ENCODE measurements at places on chromosomes 11 and 22.
A peak's percentile ranks its signal among the peaks of the same experiment; 100 is the strongest.

DNA sequence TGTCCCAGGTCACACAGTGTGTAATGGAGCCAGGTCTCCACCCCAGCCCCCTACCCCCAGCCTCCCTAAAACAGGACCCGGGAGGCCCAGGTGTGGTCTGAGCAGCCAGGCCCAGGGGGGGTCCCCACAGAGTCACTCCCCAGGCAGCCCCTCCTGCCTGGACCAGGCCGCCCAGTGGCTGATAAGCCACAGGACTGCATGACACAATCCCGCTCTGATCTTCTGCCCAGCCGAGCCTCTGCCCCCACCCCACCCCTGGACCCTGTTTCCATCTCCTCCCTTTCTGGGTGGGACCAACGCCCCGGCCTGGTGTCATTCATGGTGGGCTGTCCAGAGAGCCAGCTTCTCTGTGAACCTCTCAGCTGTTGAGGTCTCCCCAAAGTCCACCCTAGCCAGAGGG, 7.8 kb upstream of the LIF start:
- DNase-seq: no peak

- DNase-seq: no peak
These were observed 1375.6 kb upstream of the TENM4 start for GRCh38 chr11:80816454-80816847.

GRCh38 chr11:74534216-74534945, 40.9 kb upstream of the LIPT2 start:
- DNase-seq: no peak

DNA sequence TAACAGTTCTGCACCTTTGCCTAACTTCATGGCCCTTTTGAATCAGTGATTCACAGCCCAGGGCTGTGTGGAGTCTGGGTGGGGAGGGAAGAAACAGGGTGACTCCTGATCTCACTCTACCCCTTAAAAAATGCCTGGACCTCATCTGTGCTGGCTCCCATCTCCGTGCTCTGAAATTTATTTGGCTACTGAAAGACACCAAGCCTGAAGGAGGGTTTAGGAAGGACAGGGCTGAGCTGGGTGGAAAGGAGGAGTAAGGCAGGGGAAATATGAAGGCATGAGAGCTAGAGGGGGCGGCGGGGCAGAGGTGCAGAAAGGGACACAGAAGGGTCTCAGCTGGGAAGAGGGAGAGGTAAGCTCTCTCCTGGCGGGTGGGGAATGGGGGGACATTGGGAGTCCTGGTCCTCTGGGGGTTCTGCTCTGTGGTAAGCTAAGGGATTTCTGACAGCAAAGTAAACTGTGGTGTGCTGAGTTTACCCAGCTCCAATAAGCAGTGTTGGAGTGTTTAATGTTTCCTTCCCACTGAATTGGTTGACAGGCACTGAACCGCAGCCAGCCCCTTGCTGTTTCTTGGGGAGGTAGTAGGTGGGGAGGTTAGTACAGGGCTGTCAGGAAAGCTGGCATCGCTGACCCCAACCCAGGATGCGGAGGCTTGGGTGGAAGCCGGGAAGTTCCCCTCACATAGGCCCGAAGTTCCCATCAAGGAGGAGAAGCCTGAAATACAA, 71.1 kb downstream of the RPUSD4 start:
- no peak for DNase-seq

DNA sequence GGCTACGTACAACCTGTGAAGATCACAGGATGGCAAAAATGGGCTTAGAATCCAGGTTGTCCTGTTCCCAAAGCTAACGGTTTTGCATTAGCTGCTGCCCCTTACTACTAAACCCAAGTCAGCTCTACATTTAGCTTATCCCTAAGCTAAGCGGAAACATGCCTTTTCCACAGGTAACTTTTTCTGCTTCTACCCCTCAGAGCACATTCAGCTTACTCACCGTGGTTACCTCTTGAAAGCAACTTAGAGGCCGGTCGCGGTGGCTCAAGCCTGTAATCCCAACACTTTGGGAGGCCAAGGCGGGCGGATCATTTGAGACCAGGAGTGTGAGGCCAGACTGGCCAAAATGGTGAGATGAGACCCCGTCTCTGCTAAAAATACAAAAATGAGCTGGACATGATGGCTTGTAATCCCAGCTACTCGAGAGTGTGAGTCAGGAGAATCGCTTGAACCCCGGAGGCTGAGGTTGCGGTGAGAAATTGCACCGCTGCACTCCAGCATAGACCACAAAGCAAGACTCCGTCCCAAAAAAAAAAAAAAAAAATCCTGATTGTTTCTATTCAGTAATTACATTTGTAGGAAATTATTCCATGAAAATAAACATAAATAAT, 790 bp upstream of the TMEM41B start:
- DNase-seq: no peak

GRCh38 chr11:128324051-128324481, 263.3 kb downstream of the ETS1 start:
- DNase-seq: no peak

DNA sequence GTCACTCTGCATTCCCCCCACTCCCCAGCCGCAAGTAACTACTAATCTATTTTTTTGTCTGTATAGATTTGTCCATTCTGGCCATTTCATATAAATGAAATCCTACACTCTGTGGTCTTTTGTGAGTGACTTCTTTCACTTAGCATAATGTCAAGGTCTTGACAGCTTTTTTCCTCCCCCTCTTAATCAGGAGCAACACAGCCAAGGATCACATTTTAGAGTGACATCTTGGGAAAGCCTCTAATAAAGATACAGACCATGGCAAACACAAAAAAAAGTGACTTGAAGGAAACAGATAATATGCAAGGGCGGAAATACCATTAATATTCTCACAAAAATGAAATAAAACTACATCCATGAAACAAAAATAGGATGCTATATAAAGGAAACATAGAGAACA, 43.9 kb downstream of the RAB30 start:
- no peak for DNase-seq

- DNase-seq: no peak
These were observed 32.4 kb downstream of the KCNQ1 start for GRCh38 chr11:2477254-2477653.

- no peak for DNase-seq
These were observed 676.8 kb downstream of the OPCML start for GRCh38 chr11:132855516-132855915.

GRCh38 chr11:108854346-108854745, 189.5 kb downstream of the DDX10 start:
- DNase-seq: no peak

- DNase-seq: no peak
These were observed 87.2 kb upstream of the GRIK4 start for GRCh38 chr11:120424185-120424969.

- DNase-seq: no peak
These were observed 1.7 kb downstream of the QSER1 start for GRCh38 chr11:32894149-32894827.

GRCh38 chr11:86695373-86695772, 23.0 kb upstream of the ME3 start:
- DNase-seq: no peak

GRCh38 chr11:30423886-30424285, 101.0 kb downstream of the ARL14EP start:
- DNase-seq: no peak

- DNase-seq: no peak
These were observed 7.4 kb downstream of the ZDHHC5 start for GRCh38 chr11:57675176-57675941.

DNA sequence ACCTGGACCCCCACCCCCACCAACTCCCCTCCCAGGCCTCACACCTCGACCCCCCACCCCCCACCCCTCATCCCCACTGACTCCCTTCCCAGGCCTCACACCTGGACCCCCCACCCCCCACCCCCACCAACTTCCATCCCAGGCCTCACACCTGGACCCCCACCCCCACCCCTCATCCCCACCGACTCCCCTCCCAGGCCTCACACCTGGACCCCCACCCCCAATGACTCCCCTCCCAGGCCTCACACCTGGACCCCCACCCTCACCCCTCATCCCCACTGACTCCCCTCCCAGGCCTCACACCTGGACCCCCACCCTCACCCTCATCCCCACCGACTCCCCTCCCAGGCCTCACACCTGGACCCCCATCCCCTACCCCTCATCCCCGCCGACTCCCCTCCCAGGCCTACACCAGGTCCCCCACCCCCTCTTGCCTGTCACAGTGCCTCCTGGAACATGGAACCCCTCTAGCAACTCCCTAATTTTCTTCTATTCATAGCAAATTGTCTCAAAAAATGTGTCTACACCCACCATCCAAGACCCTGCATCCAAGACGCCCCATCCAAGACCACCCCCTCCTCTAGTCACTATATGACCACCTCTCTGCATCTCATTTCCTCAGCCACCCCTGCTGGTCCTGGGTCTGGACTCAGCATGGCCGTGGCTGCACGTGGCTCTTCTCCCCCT, 36.9 kb upstream of the BRSK2 start:
- no peak for DNase-seq

- DNase-seq: peak; percentile 48
These were observed 24.8 kb upstream of the TTC12 start for GRCh38 chr11:113289431-113290187.

DNA sequence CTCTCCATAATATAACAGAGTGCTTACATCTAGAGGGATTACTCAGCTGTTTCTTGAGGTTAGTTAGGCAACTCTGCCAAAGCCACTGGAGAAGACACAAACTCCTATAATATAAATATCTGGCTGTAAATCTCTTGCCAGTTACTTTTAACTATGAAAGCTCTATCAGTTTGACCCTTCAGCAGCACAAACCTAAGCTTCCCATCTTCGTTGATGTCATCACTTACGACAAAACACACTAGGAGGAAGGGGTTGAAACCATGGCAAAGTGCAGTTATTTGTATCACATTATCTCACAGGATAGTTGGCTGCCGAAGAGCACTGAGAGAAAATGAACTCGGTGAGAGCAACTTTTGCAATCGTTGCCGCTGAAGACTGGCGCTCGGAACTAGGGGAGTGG, 922.1 kb downstream of the OPCML start:
- no peak for DNase-seq

DNA sequence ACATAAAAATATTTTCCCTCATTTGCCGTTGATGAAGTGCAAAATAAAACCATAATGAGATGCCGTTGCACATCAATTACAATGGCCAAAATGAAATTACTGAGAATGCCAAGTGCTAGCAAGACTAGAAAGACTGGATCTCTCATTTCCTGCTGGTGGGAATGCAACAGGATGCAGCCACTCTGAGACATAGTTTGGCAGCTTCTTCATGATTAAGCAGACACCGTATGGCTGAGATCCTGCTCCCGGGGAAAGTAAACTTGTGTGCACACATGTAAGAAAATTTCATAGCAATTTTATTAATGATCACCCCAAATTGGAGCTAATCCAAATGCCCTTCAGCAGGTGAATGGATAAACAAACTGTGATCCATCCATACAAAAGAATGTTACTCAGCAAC, 1013.2 kb downstream of the TBC1D22A start:
- DNase-seq: no peak

- no peak for DNase-seq
These were observed 7.3 kb downstream of the APOBEC3B start for GRCh38 chr22:38989466-38989865.

- DNase-seq: no peak
These were observed 28.4 kb downstream of the ZNF143 start for GRCh38 chr11:9489080-9489765.

DNA sequence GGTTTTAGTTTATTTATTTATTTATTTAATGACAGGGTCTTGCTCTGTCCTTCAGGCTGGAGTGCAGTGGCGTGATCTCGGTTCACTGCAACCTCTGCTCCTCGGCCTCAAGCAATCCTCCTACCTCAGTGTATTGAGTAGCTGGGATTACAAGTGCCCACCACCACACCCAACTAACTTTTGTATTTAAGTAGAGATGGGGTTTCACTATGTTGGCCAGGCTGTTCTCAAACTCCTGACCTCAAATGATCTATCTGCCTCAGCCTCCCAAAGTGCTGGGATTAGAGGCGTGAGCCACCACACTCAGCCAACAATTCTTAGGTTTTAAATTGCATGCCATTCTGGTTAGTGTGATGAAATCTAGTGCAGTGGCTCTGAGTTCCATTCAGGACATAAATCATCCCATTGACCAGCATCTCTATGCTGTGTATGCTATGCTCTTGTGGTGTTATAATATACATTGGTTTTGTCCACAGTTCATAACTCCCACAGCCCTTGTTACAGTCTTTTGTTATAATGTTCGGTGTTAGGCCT, 28.5 kb downstream of the ZNF280B start:
- no peak for DNase-seq

DNA sequence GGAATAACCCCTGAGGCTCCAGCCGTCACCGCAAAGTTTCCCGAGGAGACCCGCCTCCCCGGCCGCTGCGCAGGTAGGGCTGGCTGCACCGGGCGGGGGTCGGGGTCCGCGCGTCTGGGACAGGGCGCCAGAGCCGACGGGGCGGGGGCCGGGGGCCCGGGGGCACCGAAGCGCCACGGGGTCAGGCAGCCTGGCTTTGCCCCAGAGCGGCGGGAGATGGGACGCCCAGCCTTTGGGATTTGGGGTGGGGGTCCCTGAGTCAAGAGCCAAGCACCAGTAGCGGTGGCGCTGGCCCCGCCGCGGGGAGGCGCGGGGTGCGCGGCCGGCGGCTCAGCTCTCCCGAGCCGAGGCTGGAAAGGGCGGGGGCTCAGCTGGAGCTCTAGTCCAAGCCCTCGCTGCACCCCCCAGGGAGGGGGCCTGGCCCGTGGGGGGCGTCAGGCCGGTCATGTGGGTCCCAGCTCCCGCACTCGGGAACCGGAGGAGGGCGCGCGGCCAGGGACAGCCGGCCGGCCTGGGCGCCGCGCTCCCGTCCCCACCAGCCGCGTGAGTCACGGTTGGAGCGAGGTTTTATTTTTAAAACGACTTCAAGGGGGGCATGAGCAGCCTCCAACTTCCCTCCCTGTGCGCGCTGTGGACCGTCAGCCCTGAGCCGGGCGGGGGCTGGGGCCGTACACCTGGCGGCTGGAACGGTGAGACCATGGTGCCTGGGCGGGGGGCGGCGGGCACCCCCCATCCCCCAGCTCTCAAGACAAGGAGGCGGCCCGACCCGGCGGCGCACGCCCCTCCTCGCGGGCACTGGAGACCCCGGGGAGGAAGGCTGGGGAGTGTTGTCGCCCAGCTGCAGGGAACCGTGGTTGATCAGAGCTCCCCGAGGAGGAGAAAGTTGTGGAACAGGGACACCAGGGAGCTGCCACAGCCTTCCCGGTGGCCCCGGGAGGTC, 626 bp downstream of the FLRT1 start:
- DNase-seq: no peak

DNA sequence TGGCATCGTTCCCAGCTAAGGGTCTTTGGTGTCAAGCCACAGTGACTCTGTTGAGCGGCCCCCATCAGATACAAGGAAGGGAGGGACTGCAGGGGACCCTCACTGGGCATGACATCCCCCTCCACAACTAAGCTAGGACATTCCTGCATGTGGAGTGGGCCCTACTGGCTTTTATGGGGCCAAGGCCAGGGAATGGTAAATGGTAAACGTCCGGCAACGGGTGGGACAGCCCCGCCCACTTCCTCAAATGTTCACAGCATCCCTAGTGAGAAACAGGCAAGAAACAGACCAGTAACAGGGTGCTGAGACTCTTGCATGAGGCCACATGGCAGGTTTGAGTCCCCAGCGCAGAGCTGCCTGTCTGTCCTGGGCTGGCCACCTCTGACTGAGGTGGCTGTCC, 4.4 kb downstream of the TMPRSS6 start:
- DNase-seq: no peak

GRCh38 chr22:33105501-33105911, 47.3 kb upstream of the SYN3 start:
- no peak for DNase-seq

GRCh38 chr11:130246738-130247137, 68.0 kb downstream of the ZBTB44 start:
- DNase-seq: no peak

GRCh38 chr11:21447871-21448270, 745.0 kb upstream of the ANO5 start:
- no peak for DNase-seq

Measured in stimulated activated CD4-positive, alpha-beta T cell treated with anti-CD3 and anti-CD28 coated beads, Interleukin-1b, Interleukin-23, amount 100 ng/mL, for 1 hour (primary cell).